ENCODE measurements at places on chromosomes 5 and 9.
A peak's percentile ranks its signal among the peaks of the same experiment; 100 is the strongest.

DNA sequence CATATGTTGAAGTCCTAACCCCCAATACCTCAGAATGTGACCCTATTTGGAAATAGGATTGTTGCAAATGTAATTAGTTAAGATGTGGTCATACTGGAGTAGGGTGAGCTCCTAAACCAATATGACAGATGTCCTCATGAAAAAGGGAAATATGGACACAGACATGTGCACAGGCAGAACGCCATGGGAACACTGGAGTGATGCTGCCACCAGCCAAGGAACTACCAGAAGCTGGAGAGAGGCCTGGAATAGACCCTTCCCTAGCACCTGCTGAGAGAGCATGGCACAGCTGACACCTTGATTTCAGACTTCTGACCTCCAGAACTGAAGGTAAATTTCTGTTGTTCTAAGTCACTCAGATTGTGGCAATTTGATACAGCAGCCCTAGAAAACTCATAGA, 110.8 kb downstream of the CTNND2 start:
- DNase-seq, result no peak

DNA sequence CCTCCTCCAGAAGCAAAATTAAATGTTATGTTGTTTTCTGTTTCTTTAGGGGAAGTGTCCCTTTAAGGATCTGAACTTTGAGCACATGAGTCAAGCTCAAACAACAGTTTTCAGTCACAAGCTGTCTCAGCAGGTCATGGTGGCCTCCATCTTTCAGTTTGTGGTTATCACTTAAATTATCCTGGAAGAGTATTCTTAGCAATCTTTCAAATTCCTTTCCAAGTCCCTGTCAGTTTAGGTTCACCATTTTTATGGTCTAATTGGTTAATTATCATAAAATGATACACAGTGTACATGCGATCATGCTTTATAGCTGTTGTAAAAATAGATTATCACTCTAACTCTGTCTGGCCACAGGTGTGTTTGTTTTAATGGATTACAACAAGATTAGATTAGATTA, 43.1 kb upstream of the SELENOP start:
- DNase-seq, result no peak

DNA sequence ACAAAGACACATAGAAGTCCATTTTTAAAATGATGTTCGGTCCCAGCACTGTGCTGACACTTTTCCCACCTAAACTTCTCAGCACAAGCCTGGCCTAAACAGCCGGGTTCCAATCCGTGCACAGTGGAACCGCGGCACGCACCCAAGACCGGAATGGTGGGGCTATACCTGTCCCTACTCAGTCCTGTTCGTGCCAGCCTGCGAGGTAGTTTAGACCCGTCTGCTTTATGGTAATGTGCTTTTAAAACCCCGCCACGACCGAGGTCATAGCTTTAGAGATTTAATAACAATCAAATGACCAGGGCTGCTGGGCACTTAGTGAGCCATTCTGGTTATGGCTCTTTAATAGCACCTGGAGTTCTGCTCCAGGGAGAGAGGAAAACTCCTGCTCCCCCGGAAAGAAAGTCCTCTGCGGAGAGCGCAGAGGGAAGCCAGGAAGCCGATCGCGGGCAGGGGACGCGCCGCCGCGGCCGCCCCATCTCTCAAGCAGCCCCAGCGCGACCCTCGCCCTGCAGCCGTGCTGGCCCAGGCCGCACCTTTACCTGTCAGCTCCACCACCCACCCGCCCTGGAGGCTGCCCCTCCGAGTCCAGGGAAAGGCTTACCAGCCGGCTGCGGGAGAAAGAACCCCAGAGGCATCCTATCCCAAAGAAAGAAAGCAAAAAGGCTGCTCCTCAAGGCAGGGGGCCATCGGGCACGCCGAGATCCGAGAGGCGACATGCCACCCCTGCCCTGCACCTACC, 511 bp downstream of the ARL15 start:
- DNase-seq, result peak; percentile 19

DNA sequence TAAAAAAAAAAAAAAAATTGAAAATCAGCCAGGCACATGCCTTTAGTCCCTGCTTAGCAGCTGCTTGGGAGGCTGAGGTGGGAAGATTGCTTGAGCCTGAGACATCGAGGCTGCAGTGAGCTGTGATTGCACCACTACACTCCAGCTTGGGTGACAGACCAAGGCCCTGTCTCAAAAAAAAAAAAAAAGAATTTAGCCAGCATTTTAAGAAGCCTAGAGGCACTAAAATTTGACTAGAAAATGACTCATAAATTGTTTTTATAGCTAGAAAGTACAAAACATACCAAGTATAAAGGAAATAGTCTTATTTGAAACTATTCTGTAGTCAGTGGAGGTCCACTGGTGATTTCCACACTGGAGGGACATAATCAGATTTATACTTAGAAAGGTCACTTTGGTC, 17.5 kb downstream of the LRRC70 start:
- no peak for DNase-seq

GRCh38 chr9:89595646-89596045, 9.2 kb upstream of the GADD45G start:
- no peak for DNase-seq

DNA sequence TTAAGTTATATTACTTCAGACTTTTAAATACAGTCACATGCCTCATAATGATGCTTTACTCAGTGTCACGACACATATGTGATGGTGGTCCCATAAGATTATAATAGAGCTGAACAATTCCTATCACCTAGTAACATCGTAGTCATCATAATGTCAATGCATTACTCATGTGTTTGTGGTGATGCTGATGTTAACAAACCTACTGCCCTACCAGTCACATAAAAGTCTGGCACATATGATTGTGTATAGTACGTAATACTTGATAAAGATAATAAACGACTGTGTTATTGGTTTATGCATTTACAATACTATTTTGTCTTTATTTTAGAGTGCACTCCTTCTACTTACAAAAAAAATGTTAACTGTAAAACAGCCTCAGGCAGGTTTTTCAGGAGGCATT, 103.7 kb downstream of the PAM start:
- no peak for DNase-seq

- no peak for DNase-seq
Observed at GRCh38 chr5:30596495-30597064, 596.9 kb upstream of the CDH6 start.

- DNase-seq, result no peak
Observed at GRCh38 chr5:68379275-68380036, 163.9 kb downstream of the PIK3R1 start.

GRCh38 chr5:76455531-76456133, 52.5 kb downstream of the IQGAP2 start:
- DNase-seq, result no peak

DNA sequence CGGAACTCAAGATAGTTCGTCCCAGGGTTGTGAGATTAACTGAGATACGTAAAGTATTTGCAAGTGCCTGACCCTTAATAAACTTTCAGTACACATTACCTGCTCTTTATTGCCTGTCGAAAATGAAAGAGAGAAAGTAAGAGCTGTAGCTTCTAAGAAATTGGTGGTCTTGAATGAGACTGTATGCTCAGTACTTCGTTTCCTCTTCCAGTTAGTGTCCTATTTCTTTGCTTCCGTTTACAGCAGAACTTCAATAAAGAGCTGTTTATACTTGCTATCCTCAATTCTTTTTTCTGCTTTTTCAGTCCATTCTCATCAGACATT, 534 bp downstream of the SRFBP1 start:
- DNase-seq, result no peak

- DNase-seq, result no peak
Observed at GRCh38 chr5:134911285-134912206, 6.6 kb downstream of the PCBD2 start.
